NCI-H2171 treated with DMSO at 0.1 percent for 48 hours (cell line): ENCODE measurements at places on chromosomes 16 and 17.
A peak's percentile ranks its signal among the peaks of the same experiment; 100 is the strongest.

GRCh38 chr17:37299257-37299980 is 76.4 kb upstream of the C17orf78 start:
- peak; percentile 35 for DNase-seq

DNA sequence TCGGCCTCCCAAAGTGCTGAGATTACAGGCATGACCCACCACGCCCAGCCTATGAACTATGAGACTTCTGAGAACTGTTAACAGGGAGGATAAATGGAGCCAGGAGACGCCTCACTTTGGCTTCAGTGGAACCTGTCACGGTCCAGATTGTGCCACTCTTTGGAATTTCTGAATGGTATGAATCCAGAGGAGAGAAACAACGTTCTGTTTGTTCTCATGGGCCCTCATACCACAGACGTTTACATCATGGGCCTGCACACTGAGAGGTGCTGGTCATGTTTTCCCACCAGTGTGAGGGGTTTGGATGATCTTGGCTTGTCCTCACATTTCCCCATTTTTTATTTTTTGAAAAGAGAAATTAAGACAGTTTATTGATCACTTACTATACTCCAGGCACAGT is 90.3 kb downstream of the YPEL2 start:
- no peak for DNase-seq

GRCh38 chr17:10041916-10042588 is 137.0 kb upstream of the RCVRN start:
- DNase-seq, result no peak

DNA sequence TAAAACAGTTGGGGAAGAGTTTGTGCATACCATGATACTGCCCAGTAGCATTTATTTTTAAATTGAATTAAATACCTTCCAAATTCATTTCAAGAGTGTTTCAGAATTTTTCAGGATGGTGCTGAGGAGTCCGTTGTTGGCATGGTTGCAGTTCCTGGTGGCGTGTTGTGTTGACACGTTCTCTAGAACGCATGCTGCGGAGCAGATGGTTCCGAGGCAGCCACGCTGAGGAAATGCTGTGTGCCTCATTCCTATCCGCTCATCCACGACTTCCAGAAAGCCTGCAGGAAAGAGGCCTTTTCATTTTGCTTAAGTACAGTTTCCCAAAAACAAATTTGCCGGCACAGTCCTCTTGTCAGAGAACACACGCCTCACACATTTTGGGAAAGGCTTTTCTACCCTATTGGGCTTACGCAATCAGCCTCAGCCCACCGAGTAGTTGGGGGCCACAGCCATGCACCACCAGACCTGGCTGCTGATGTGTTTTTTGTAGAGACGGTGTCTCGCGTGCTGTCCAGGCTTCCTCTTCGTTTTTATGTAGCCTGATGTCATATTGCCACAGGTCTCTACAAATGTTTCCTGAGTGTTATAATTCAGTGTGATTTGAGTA is 32.1 kb upstream of the IL17C start:
- DNase-seq, result no peak

- DNase-seq, result peak; percentile 91
Measured at GRCh38 chr17:41773190-41773588, 13.3 kb downstream of the JUP start.
